ENCODE measurements at places on chromosomes 16 and 17. TPM values are rescaled to one million over a fixed set of nuclear protein-coding genes. Genes with fewer than 3 reads are reported as not detected.

The KRT10 gene
- total RNA-seq: 25.1 TPM

The HCRT gene
- total RNA-seq: not detected

The MYH3 gene
- total RNA-seq: 1.6 TPM

The SYNGR3 gene
- 0.97 TPM for total RNA-seq

The ZP2 gene
- not detected for total RNA-seq

The PIGQ gene
- 19.7 TPM for total RNA-seq

The CCDC200 gene
- total RNA-seq: not detected

The LRRC36 gene
- 0.13 TPM for total RNA-seq

The PRSS36 gene
- 1.1 TPM for total RNA-seq

The NPIPB6 gene
- total RNA-seq: not detected

The USH1G gene
- 0.04 TPM for total RNA-seq

The KRT25 gene
- not detected for total RNA-seq

The BICDL2 gene
- not detected for total RNA-seq

The WNT3 gene
- total RNA-seq: 8.5 TPM
